ENCODE measurements at places on chromosomes 13 and 19.
A peak's percentile ranks its signal among the peaks of the same experiment; 100 is the strongest.

- no peak for DNase-seq
Measured at GRCh38 chr19:49020342-49020741, 3.5 kb upstream of the LHB start.

DNA sequence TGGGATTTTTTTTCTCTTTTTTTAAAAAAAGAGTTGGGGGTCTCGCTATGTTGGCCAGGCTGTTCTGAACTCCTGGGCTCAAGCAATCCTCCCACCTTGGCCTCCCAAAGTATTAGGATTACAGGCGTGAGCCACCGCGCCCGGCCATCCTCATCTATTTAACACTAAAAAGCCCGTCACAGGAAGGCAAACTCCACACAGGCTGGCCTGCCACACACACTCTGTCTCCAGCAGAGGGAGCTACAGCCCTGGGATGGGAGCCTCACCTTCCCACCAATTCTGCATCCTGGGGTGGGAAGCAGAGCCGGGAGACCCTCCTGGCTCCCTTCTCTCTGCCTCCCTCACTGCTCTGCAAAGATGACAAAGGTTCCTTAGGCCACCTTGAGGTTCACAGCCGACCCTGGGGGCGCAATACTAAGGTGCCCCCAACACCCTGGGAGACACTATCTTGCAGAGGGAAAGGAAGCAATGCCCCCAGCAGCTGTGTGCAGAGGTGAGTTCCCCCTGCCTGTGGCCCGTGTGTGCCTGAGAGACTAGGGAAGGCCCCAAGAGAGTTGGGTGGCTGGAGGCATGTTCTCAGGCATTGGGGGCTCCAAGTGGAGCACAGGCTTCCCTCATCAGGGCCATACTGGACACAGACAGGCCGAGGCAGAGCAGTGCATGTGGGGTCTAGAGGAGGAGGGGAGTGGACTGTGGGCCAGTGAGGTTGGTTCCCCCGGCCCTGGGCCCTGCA lies 27.4 kb upstream of the TIMM44 start:
- no peak for DNase-seq

- no peak for DNase-seq
Measured at GRCh38 chr19:51135004-51135403, 7.1 kb upstream of the SIGLEC7 start.

GRCh38 chr19:5743630-5744029 lies 23.2 kb downstream of the CATSPERD start:
- no peak for DNase-seq

GRCh38 chr13:32126278-32126677 lies 94.7 kb downstream of the FRY start:
- no peak for DNase-seq

- DNase-seq, result peak; percentile 59
Measured at GRCh38 chr19:14361824-14362223, 19.4 kb upstream of the ADGRE5 start.

- DNase-seq, result no peak
Measured at GRCh38 chr19:15381864-15382263, 2.3 kb upstream of the AKAP8 start.

- DNase-seq, result no peak
Measured at GRCh38 chr13:27977476-27978300, 8.6 kb upstream of the CDX2 start.

DNA sequence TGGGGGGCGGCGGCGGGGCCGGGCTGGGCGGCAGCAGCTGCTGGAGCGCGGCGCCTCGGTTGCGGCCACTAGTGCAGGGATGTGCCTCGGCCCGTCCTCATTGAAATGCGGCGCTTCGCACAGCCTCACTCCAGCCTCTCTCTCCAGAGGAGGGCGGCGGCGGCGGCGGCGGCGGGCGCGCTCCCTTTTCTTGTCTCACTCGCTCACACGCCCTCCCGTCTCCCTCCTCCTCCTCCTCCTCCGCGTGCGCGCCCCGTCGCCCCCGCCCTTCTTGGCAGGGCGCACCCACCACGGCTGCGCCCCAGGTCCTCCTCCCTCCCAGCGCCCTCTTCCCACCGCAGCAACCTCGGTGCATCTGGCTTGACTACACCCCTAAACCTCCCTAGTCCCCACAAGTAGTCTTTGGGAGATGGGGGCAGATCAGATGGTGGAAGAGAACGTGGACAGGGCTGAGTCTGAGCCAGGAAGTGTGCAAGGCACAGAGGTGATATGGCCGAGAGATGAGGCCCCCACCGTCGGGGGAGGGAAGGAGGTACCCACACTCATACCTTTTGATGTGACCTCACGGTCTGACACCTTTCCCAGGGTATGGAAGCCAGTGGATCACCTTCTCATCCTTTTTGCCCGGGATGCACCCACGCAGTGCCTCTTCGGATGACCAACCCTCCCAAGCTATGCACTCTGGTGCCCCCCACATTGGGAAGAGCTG lies at the start of gene DCLK1:
Gene DCLK1 (minus strand): TSS at position 161 of the 709 bp plus-strand sequence.
- no peak for DNase-seq

- DNase-seq, result no peak
Measured at GRCh38 chr19:45769821-45770191, 754 bp upstream of the SIX5 start.

GRCh38 chr13:30696278-30697176 lies 38.8 kb upstream of the ALOX5AP start:
- no peak for DNase-seq

DNA sequence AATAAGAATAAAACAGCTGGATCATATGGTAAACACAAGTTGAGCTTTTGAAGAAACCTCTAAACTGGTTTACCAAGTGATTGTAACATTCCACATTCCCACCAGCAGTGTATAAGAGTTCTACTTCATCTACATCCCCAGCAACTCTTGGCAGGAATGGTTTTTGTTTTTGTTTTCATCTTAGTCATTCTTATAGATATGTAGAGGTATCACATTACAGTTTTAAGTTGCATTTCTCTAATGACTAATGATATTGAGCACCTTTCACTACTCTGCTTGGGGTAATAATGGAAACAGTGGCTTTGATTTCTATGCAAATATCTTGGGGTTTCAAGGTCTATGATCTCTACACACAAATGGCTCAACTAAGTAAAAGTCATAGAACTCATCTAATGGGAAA lies 614.5 kb downstream of the TBC1D4 start:
- DNase-seq, result no peak

DNA sequence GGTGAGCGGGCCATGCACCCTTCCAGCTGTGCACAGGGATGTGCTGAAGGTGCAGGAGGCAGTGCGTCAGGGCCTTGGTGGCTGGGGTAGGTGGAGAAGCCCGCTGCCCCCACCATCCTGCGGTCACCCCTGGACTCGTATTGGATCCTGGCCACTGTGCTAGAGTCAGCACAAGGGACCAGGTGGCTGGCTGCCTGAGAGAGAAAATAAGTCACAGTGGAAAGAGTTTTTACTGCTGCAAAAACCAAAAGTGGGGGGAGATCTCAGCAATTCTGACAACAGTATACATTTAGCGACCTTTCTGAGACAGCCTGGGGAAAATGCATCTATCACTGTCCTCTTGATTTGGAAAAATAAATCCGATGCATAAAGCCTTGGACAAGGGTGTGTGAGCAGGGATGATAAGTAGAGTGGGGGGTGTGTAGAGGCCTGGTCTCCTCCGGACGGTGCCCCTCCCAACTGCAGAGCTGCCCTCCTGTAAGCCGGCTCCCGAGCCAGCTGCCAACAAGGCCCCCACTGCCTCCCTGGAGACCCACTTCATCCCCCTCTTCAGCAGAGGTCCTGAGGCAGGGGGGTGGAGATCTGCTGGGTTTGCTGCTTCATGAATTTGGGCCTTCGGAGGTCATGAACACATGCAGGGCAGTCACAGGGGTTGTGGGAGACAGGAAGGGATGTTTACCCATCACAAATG lies 84.2 kb downstream of the SLC7A1 start:
- DNase-seq, result no peak

GRCh38 chr13:80009760-80010159 lies 331.2 kb downstream of the SPRY2 start:
- DNase-seq, result no peak

DNA sequence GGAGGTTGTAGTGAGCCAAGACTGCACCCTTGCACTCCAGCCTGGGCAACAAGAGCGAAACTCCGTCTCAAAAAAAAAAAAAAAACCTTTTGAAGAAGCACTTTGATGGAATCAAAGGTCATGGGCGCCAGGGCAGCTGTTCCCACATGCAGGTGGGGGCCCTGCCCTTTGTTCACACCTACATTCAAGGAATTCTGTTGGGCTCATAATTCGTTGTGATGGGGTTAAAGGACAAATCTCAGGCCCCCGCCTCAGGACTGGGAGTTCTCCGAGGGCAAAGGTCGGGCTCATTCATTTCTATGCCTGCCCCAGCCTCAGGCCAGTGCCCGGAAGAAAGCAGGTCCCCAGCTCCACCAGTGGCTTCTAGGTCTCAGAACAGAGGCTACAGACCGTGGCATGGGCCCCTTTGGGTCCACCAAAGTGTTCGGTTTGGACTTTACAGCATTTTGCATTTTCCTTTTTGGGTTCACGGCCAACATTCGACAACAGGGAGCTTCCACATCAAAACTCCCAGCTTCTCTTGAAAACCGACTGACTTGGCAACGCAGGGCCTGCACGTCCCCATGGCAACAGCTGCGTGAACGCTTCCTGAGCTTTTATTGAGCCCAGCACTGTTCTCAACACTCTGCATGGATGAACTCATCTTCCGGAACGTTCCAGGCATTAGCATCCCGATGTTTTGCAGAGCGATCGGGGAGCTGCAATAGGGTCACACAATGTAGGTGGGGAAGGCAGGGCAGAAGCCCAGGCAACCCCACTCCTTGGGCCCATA lies 10.1 kb upstream of the GTF2F1 start:
- DNase-seq, result no peak

GRCh38 chr13:73198991-73199411 lies 140.2 kb downstream of the KLF5 start:
- no peak for DNase-seq

GRCh38 chr13:21696865-21697448 lies 26.1 kb downstream of the FGF9 start:
- DNase-seq, result no peak

DNA sequence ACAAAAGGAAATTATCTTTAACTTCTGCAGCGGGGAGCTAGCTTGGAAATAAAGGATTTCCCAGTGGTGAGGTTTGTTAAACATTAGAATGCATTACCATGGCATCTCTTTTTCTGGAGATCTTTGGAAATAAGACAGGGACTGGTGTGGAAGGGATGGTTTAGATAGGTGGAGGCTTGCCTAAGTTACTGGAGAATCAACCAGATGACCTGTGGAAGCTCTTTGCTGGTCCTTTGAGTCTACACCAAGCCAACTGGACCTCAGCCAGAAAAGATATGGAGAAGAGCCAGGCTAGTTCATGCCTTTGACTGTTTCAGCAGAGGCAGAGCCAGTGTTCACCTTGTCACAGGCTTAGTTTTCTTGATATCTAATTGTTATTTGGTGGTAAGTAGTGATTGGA lies 134.7 kb downstream of the KCNRG start:
- no peak for DNase-seq

- DNase-seq, result no peak
Measured at GRCh38 chr19:46715620-46715974, 1.3 kb downstream of the PRKD2 start.

GRCh38 chr13:34748073-34748472 lies 194.0 kb upstream of the NBEA start:
- DNase-seq, result no peak

DNA sequence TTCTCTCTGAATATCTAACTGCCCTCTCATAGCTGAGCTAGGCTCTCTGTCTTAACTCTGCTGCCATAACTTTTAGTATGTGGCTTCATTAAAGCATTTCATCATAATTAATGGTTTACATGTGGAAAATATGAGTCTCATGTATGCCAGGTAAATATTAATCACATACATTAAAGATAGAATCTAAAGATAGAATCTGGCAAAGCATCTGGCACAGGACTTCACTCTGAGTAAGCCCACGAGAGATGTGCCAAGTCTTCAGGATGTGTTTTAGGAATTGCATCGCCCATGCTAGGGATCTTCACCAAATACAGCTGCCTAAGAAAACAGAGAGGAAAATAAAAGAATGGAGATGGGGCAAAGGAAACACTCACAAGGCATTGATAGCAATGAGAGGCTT lies 285.8 kb downstream of the DIAPH3 start:
- DNase-seq, result no peak

DNA sequence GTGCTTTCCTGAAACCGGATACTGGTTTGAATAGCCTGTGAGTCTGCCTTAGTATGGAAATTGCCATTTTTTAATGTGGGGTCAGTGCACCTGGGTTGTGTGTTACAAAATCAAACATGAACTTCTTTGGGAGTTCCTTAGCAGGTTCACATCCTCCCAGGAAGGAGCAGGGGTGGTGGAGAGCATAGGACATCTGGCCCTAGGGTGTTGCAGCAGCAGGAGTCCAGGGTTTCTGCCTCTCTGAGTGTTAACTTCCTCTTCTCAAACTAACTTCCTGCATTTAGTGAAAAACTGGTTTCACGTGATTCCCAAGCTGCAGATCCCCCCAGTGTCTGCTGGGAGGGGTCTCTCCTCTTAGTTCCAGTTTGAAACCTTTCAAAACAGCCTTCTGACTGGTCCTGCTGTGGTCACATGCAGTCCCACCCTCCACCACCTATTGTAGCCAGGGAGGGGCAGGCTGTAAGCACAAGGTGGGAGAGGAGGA lies 7.2 kb downstream of the RNASEH2B start:
- peak; percentile 25 for DNase-seq

GRCh38 chr19:33300009-33300893 lies 2.1 kb downstream of the CEBPA start:
- no peak for DNase-seq

DNA sequence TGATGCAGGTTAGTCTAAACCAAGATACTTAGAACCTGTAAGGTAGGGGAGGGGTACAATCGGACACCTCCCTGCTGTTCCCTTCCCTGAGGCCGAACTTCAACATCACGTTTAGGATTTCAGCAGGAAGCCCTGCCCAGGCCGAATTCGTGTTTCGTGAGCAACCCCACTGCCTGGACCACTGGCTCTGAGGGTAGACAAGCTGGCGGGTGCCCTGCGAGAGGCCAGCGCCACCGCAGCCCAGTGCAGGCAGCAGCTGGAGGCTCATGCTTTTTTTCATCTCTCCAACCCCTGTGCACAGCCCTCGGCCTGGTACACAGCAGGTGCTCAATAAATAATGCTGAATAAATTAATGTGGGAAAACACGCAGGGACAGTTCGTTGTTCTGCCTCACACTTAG lies 7.7 kb downstream of the HOMER3 start:
- DNase-seq, result no peak

GRCh38 chr19:10687518-10688288 lies 13.5 kb upstream of the QTRT1 start:
- DNase-seq, result no peak

DNA sequence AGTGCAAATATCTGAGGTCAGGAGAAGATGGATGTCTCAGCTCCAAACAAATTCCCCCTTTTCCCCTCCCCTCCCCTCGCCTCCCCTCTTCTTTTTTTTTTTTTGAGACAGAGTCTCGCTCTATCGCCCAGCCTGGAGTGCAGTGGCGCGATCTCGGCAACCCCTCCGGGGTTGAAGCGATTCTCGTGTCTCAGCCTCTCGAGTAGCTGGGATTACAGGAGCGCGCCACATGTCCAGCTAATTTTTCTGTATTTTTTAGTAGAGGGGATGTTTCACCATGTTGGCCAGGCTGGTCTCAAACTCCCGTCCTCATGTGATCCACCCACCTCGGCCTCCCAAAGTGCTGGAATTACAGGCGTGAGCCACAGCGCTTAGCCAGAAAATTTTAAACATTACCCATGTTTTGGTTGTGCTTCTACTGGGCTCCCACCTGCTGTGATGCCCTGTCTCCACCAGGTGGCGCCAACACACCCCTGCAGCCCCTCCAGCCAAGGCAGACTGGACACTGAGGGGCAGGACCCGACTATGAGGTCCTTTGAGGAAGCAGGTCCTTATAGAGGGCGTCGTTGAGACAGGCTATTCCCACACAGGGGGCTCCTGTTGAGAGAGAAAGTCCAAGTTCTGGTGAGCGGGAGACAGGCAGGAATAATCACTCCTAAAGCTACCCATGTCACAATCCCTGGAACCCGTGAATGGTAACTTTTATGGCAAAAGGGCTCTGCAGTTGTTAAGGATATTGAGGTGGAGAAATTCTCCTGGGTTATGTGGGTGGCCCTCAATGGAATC lies 6.3 kb downstream of the ERICH4 start:
- DNase-seq, result peak; percentile 67
